RWPE2 (cell line): ENCODE measurements at places on chromosomes 16 and 17.

GRCh38 chr17:39800540-39800939, 62.8 kb downstream of the GRB7 start:
- no peaks in the 10 kb centered on the region for H3K4me1 ChIP-seq
- H3K27me3 ChIP-seq, result no peaks in the 10 kb centered on the region
- no peak for DNase-seq
- H3K27ac ChIP-seq, result no peak overlapping the region
- H3K36me3 ChIP-seq, result no peaks in the 10 kb centered on the region
- no peak overlapping the region for H3K4me3 ChIP-seq

DNA sequence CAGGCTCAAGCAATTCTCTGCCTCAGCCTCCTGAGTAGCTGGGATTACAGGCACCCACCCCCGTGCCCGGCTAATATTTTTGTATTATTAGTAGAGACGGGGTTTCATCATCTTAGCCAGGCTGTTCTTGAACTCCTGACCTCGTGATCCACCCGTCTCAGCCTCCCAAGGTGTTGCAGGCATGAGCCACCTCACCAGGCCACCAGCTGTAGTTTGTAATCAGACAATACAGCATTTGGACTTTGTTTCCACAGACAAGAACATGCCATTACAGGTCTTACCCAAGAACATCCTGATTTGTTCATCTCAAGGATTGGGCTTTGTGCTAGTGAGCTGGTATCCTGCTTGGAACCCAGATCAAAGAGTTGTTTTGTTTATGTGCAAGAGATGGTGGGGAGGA, 30.1 kb downstream of the C17orf100 start:
- no peaks in the 10 kb centered on the region for H3K27me3 ChIP-seq
- H3K36me3 ChIP-seq, result no peaks in the 10 kb centered on the region
- H3K27ac ChIP-seq, result peak overlapping the region; percentile 41
- no peak for DNase-seq
- peaks cover 27% of the 10 kb centered on the region for H3K4me1 ChIP-seq
- no peak overlapping the region for H3K4me3 ChIP-seq

DNA sequence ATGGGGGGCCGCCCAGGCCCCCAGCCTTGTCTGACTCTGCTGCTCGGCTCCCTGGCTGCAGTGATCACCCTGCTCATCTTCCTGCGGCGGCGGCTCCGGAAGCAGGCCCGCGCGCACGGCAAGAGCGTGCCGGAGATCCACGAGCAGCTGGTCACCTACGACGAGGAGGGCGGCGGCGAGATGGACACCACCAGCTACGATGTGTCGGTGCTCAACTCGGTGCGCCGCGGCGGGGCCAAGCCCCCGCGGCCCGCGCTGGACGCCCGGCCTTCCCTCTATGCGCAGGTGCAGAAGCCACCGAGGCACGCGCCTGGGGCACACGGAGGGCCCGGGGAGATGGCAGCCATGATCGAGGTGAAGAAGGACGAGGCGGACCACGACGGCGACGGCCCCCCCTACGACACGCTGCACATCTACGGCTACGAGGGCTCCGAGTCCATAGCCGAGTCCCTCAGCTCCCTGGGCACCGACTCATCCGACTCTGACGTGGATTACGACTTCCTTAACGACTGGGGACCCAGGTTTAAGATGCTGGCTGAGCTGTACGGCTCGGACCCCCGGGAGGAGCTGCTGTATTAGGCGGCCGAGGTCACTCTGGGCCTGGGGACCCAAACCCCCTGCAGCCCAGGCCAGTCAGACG, 24.4 kb upstream of the BEAN1 start:
- no peaks in the 10 kb centered on the region for H3K36me3 ChIP-seq
- DNase-seq, result no peak
- H3K27me3 ChIP-seq, result no peaks in the 10 kb centered on the region
- peaks cover 8% of the 10 kb centered on the region for H3K4me1 ChIP-seq

GRCh38 chr17:78717431-78717980, 64.6 kb downstream of the CYTH1 start:
- H3K4me3 ChIP-seq, result peak overlapping the region; percentile 4
- H3K36me3 ChIP-seq, result no peaks in the 10 kb centered on the region
- peaks cover 38% of the 10 kb centered on the region for H3K4me1 ChIP-seq
- DNase-seq, result no peak
- peak overlapping the region; percentile 60 for H3K27ac ChIP-seq

DNA sequence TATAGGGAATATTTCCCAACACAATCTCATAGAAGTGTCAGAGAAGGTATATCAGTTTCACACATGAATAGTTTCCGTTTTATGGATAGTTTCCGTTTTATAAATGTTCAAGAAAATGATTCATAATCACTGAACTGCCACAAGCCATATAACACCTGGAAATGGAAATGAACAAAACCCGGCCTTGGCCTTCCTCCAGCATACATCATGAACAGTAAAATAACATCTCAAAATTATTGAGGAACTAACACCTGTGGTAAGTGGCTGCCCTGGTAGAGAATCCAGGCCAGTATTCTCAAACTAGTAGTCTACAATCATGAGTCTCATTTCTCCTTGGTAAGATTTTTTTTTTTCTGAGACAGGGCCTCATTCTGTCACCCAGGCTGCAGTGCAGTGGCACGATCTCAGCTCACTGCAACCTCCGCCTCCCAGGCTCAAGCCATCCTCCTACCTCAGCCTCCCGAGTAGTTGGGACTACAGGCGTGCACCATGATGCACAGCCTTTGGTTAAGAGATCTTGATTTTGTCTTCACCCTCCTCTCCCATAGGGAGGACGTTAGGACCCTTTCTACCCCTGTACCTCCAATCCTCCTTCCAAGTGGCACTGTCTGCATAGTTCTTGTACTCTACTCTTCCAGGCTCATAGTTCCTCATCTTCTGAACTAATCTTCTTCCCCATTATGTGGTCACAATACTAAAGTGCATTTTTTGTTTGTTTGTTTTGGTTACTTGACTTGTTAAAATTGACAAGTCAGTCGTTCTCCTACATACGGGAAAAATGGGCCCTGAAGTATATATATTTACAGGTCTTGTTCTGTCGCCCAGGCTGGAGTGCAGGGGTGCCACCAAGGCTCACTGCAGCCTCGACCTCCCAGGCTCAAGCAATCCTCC, 15.0 kb upstream of the RGS9 start:
- H3K4me3 ChIP-seq, result peak overlapping the region; percentile 42
- no peaks in the 10 kb centered on the region for H3K36me3 ChIP-seq
- H3K4me1 ChIP-seq, result peaks cover 19% of the 10 kb centered on the region
- DNase-seq, result no peak
- peak overlapping the region; percentile 62 for H3K27ac ChIP-seq

DNA sequence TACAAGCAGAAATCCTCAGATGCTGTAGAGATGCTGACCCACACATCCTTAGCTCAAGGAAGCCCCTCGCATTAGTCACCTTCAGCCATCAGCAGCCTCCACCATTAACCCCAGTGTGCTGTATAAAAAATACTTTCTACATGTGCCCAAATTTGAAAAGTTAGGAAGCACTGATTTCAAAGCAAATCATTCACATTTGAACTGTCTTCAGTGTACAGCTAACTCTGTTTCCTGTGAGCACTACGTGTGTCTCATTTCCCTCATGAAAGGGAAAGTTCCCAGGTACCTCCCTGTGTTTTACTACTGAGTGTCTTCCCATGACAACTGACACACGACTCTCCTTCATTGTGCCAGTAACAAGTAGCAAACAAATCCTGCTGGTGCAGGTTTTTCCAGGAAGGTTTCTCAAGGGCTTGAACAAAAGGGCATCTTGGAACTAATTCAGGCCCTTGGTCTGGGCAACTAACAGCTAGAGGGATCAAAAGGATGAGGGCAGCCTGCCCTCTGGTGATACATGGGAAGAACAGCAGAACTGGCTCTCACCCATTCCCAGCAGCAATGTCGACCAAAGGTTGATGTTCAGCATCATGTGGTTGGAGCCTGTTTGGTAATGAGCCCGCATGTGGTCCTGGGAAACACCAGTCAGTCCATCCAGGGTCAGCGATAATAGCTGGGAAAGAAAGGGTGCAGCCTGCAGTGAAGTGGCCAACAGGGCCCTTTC, 4.0 kb downstream of the SLC35B1 start:
- H3K27ac ChIP-seq, result no peak overlapping the region
- H3K4me3 ChIP-seq, result no peak overlapping the region
- H3K4me1 ChIP-seq, result peaks cover 8% of the 10 kb centered on the region
- DNase-seq, result no peak
- peaks cover 65% of the 10 kb centered on the region for H3K36me3 ChIP-seq
- H3K27me3 ChIP-seq, result no peaks in the 10 kb centered on the region

GRCh38 chr16:77262971-77263370, 63.8 kb downstream of the SYCE1L start:
- peaks cover 11% of the 10 kb centered on the region for H3K27me3 ChIP-seq
- H3K36me3 ChIP-seq, result no peaks in the 10 kb centered on the region
- H3K27ac ChIP-seq, result no peak overlapping the region
- DNase-seq, result no peak
- H3K4me3 ChIP-seq, result no peak overlapping the region

GRCh38 chr17:17910060-17910459, 62.1 kb downstream of the TOM1L2 start:
- H3K27ac ChIP-seq, result no peak overlapping the region
- H3K4me3 ChIP-seq, result no peak overlapping the region
- DNase-seq, result no peak
- H3K27me3 ChIP-seq, result no peaks in the 10 kb centered on the region
- H3K36me3 ChIP-seq, result peaks cover 8% of the 10 kb centered on the region; the same call in 1 of the 2 replicates

GRCh38 chr17:78378225-78379130, at the start of gene PGS1:
TSS of gene PGS1 (plus strand) at chr17:78378649. CDS start at chr17:78378666, 17 bp downstream.
- H3K4me1 ChIP-seq, result peaks cover 52% of the 10 kb centered on the region
- peaks cover 13% of the 10 kb centered on the region for H3K36me3 ChIP-seq
- DNase-seq, result no peak
- H3K4me3 ChIP-seq, result peak within 1 kb of the TSS; percentile 95

GRCh38 chr17:44217738-44218343, 1.6 kb downstream of the UBTF start:
- no peak for DNase-seq
- peak overlapping the region; percentile 83 for H3K4me3 ChIP-seq
- peak overlapping the region; percentile 95 for H3K27ac ChIP-seq
- no peaks in the 10 kb centered on the region for H3K27me3 ChIP-seq
- H3K4me1 ChIP-seq, result peaks cover 7% of the 10 kb centered on the region

- no peaks in the 10 kb centered on the region for H3K36me3 ChIP-seq
- no peak overlapping the region for H3K27ac ChIP-seq
- peaks cover 10% of the 10 kb centered on the region for H3K27me3 ChIP-seq
- H3K4me1 ChIP-seq, result peaks cover 10% of the 10 kb centered on the region
- DNase-seq, result no peak
- peak overlapping the region; percentile 26 for H3K4me3 ChIP-seq
Measured at GRCh38 chr17:49996495-49997300, 1.7 kb upstream of the DLX3 start.

DNA sequence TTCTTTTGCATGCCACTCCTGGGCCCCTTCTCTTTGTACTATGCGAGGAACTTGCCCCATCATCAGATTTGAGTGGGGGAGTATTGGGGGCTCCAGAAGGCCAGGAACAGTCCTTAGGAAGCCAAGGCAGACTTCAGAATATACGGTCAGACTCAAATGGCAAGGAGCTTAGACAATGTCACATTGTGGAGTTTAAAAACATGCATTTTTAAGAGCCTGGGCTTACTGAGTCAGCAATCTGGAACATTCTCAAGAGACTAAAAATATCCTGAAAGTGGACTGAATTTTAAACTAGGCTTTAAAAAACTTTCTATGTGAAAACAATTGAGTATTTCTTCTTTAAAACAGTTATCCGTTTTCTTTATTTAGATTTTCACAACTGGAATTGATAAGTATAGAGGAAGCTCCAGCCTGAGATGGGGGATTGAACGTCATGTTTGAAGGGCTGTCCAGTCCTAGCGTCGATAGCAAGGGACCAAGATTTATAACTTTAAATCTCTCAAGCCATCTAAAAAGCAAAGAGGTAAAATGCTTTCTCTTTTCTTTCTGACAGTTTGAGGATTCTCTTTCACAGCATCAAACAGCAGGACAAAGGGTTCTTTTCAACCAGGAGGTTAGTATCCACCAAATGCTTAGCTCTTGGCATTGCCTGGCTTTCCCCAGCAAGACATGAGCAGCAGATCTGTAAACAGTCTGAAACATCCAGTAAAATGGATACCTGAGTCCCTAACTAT, 45.8 kb upstream of the CDRT4 start:
- no peak for DNase-seq
- no peaks in the 10 kb centered on the region for H3K4me1 ChIP-seq
- H3K36me3 ChIP-seq, result peaks cover 36% of the 10 kb centered on the region
- H3K27ac ChIP-seq, result no peak overlapping the region
- H3K27me3 ChIP-seq, result no peaks in the 10 kb centered on the region

DNA sequence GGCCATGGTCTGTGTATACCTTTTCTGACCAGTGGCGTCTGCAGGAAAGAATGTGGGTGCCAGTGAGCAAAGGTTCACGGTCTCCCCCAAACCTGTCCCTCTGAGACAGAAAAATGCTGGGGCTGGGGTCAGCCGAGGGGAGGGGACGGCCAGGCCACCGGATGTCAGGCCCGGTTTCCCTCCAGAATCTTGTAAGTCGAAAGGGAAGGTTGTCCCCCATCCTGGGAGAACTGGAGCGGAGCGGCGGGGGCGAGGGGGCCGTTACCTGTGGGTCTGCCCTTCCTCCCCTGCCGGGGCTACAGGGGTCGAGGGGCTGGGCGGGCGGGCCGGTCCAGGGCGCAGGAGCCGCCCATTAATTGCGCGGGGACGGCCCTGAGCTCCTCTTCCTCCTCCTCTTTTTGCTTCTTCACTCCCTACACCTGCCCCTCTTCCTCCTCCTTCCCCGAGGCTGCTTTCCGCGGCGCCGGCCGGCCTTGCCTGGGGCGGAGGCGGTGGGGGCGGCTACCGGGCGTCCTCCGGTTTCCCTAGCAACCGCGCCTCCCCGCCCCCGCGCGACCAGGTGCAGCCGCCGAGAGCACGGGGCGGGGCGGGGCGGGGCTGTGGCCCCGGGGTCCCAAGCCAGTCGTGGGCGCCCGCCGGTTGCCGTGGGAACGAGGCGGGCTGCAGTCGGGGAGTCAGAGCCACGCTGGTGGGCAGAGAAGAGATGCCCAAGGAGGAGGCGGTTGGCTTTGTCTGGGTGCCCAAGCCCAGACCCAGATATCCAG, at the start of gene MARCHF10:
Gene MARCHF10, minus strand, starts transcription at position 503 of the 764 bp plus-strand sequence. CDS start 6,579 bp downstream, outside the sequence.
- no peaks in the 10 kb centered on the region for H3K36me3 ChIP-seq
- no peaks in the 10 kb centered on the region for H3K27me3 ChIP-seq
- DNase-seq, result no peak
- peak within 1 kb of the TSS; percentile 96 for H3K27ac ChIP-seq
- H3K4me1 ChIP-seq, result peaks cover 26% of the 10 kb centered on the region
- H3K4me3 ChIP-seq, result peak within 1 kb of the TSS; percentile 7

- H3K4me1 ChIP-seq, result no peaks in the 10 kb centered on the region
- no peak overlapping the region for H3K27ac ChIP-seq
- H3K4me3 ChIP-seq, result no peak overlapping the region
- peaks cover 24% of the 10 kb centered on the region for H3K27me3 ChIP-seq
- no peaks in the 10 kb centered on the region for H3K36me3 ChIP-seq
Measured at GRCh38 chr16:86013867-86014266, 114.9 kb downstream of the IRF8 start.
